ENCODE measurements at places on chromosomes 4 and X.

DNA sequence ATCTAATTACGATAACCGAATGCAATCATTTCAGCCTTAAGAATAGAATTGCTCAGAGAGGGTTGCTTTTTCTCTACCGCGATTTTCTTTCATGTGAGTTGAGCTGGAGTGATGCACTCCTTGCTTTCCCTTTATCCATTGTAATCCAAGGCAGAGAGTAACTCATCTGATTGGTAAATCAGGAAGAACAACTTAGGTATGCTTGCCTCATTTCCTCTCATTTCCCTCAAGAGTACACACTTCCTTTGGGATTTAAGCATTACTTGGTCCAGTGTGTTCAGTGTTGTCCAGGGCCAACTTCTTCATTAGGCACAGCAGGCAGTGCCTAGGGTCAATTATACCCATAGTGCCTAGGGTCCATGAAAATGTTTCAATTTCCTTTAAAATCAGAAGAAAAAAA is 15.7 kb upstream of the N4BP2 start:
- no peak for DNase-seq

- no peak for DNase-seq
Observed at GRCh38 chr4:139773560-139774318, 108.1 kb downstream of the MGST2 start.

DNA sequence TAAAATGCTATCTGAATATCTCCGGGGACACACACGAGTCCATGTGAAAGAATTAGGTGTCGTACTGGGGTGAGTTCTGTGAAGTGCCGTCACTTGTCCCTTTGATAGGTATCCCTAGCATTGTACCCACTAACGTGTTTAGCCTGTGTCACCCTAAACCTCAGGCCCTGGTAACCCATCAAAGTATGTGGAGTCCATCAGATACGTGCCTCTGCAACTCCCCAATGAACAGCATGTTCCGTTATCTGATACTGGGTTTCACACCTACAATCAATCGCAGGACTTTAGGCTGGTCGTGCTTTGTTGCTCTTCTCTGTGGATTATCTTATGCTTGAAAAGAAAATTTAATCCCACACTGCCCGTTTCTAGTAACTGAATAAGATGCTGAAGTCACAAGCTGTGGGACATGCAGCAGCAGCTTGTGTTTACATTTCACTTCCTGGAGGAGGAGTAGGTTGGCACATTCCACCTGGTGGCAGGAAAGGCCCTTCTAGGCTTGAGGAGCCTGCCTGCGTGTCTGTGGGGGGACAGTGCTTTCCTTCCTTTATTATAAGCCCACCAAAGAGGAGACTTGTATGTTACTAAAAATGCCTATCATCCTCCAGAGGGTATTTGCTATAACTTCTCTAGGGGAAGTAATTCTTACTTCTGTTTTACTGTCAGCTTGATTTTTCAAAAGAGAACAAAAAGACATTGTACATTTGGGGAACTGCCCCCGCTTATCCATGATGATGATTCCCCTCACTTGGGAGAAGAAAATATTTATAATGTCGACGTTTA is 127.2 kb downstream of the FNIP2 start:
- no peak for DNase-seq

GRCh38 chrX:110748256-110748806 is 47.3 kb downstream of the CHRDL1 start:
- no peak for DNase-seq

- DNase-seq = no peak
Observed at GRCh38 chr4:87103086-87103485, 117.3 kb downstream of the KLHL8 start.

Data from stimulated activated CD4-positive, alpha-beta T cell treated with anti-CD3 and anti-CD28 coated beads, Interleukin-15, amount 100 ng/mL, for 1 hour (primary cell).